Iris pigment epithelial cell (primary cell): ENCODE measurements at places on chromosomes 12 and 14.

DNA sequence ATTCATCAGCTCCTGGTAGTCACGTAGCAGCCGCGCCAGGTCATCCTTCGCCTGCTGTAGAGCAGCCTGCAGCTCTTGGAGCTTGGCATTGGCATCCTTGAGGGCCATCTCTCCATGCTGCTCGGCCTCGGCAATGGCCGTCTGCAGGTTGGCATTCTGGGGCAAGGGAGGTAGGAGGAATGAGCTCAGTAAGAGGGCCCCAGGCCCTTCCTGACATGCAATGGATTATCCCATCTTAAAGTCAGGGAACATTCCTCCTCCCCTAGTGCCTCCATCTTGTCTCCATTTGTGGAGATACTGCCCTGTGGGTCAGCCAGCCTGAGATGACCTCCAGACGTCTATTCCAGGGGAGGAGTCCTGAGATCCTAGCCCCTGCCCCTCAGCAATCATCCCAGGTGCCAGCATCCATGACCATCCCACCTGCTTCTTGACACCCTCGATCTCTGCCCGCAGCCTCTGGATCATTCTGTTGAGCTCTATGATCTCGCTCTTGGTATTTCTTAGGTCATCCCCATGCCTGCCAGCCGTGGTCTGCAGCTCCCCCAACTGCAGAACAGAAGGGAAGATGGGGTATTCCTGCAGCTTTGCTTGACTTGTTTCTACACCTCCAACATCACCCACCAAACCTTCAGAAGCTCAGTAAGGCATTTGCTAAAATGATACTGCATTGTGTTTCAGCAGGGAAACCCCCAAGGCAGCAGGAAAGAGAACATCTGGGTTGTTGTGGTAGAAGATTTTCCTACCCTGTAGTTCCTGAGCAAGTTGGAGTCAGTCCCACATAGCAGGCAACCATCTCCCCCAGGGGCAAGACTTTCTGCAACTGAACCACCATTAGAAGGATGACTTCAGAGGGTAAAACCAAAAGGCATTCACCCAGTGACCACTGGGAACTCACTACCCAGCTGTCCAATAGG, 4.4 kb downstream of the KRT3 start:
- no peak for DNase-seq

GRCh38 chr12:110846615-110847566, at the start of gene CCDC63:
Gene CCDC63 (plus strand): TSS chr12:110846987. CDS start chr12:110852955, 5,968 bp downstream.
- peak; percentile 47 for DNase-seq

GRCh38 chr12:109126784-109127183, 10.4 kb downstream of the ACACB start:
- DNase-seq, result no peak

DNA sequence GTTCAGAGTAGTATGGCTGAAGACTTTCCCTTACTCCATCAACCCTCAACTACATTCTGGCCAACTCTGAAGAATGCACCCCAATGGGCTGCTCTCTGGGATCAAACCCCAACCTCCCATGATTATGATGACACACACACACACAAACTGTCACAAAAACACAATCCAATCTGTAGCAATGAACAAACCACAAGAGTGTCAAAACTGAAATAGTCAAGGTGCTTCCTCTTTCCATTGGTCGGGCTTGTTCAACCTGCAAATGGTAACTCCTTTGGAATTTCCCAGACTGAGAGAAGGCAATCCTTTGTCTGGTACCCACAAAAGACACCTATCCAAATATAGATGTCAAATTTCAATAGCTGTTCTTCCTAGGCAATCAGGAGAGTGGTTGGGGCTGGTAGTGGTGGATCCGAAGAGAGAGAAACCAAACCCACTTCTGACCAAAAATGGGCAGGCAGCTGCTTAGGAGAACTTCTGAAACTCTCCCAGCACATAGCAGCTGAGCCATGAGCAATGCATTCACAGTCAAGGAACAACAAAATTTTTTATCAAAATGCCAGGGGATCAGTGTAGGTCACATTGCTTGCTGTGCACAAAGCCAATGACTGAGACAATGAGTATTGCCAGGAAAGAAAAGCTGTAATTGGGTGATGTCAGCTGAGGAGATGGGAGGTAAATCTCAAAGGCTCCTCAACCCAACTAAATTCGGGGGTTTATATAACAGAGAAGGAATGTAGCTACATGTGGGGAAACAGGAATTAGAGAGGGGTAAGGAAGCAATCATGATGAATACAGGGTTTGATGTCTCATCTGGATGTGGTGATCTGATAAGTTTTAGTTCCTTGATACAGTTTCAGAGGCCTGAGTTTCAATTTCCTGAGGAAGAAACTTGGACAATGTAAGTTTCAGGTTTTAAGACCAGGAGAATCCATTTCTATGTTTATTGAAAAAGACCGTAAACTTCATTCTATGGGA, 191.4 kb downstream of the KITLG start:
- peak; percentile 22 for DNase-seq

DNA sequence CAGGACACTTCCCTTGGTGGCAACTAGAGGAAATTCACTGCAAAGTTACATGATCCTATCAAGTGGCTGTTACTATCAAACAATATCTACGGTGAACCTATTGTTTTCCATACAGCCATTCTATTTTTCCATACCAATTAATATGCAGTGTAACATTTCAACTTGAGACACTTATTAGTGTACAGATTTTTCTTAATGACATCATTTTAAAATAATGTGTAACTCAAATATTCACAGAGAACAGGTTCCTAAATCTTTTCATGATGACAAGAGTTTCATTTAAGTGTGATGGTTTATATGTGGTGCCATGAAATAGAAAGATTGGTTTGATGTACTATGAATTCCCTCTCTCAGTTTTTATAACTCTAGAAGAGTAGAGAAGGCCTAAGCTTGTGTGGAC, 291.2 kb upstream of the SOX5 start:
- no peak for DNase-seq

GRCh38 chr12:91729543-91729942, 416.1 kb downstream of the BTG1 start:
- DNase-seq, result no peak

GRCh38 chr12:50187084-50187900, 20.1 kb upstream of the CERS5 start:
- DNase-seq, result peak; percentile 94

DNA sequence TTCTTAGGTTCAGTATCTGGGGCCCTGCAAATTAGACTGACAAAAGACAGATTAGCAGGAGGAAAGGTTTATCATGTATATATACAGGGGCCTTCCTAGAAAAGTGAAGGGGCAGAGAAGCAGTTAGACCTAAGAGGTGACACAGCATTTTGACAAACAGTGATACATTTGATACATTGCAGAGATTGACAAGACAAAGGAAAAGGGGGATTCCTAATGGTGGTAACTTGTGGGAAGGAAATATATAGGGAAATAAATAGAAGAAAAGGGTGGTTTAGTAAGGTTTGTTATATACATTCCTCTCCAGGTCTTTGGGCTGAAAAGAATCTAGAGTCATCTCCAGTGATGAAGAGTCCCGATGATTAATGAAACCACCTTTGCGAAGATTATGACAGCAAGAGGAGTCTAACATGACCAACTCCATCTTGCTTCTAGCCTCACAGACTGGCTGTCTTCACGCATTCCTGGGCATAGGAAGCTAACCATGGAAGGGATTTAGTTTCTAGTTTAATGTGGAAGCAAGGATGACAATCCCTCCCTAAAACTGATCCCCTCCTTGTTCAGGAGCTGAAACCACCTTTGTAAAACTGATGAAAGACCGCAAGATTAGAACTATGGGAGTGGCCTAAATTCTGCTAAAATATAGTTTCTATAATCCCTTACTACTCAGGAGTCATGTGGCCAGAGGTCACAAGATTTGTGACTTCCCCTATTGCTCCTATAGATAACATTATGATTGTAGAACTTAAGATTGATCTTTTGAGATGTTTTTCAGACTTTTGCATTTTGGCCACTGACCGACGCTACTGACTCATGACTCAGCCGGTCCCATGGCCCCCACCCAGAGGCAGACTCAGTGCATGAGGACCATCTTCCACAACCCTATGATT, 31.1 kb upstream of the CPM start:
- DNase-seq, result no peak
